ENCODE measurements at places on chromosomes 2 and 18.

DNA sequence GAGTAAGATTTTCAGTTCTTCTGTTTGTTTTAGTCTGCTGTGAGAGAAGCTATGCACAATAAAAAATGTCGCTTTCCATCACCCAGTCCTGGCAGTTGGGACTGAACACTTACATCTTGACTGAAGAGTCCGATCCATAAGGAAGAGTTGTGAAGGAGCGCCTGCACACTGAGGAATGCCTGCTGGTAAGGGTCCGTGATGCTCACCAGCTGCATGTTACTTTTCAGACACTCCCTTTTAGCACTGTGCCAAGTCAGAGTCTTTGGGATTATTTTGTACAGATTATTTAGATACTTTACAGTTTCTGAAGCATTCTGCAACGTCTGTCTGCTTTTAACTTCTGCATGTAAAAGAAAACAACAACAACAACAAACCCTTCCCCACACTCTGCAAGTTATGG is 42.6 kb upstream of the CD302 start:
- no peak for DNase-seq

- DNase-seq: no peak
These were observed 88.0 kb upstream of the RAB27B start for GRCh38 chr18:54740136-54740846.

DNA sequence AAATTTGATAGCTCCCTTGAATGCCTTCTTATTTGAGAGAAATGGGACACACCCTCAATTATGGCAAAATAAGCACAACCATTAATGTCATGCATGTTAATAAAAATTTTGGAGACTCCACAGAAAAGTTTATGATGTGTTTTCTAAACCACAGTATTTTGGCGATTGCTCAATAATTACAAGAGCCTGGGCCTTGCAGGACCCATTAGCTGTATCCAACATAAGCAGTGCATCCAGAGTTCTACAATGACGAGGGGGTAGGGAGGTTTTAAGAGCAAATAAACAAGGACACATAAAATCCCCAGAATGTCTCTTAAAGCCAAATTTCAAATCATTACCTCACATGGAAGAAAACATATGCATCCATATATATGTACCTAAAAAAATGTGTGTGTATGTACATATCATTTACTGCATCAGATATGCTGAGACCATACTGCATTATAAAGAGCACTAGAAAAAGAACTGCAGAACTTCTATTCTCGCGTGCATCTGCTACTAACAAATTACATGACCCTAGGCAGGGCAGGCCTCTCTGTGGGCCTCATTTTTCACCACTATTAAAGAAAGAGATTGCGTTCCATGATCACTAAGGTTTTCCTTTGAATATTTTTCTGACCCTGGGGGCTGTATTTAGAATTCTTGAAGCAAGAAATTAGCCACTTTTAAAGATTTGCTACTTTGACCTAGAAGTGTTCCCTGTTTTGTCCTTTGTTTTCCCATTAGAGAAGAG is 38.0 kb downstream of the CMPK2 start:
- no peak for DNase-seq

GRCh38 chr2:230321031-230321430 is 6.0 kb upstream of the SP140L start:
- DNase-seq: no peak

- no peak for DNase-seq
These were observed 444 bp upstream of the MMADHC start for GRCh38 chr2:149587950-149588487.

- no peak for DNase-seq
These were observed 178.1 kb downstream of the MIB1 start for GRCh38 chr18:21918693-21919092.

DNA sequence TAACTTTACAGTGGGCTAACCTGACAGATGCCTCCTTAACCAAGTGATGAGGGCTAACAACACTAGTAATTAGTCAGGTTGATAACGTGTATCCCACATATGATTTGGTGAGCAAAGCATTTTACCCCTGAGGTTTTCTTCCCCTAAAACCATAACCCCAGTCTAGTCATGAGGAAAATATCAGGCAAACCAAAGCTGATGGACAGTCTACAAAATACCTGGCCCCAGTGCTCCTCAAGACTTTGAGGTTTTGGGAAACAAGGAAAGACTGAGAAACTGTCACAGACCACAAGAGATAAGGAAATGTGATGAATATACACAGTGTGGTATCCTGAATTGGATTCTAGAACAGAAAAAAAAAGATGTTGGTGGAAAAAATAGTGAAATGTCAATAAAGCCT is 28.5 kb downstream of the MAP3K20 start:
- DNase-seq: no peak

DNA sequence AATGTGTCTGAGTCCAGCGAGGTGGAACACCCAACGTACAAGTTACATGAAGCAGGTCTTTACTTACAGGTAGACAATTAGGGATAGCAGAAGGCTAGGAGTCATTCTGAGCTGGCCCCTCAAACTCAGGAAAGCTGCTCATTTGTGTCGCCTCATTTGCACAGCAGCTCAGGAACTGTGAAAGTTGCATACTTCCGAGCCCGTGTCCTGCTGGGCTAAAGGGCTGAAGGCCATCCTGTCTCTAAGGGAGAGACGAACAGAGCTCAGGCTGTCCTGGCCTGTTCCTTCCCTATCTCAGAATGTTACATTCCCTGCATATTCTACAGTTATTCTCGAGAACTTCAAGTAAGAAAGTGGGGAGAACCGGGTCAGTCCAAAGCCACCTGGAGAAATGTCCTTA is 99.0 kb downstream of the FAM124B start:
- DNase-seq: no peak

- no peak for DNase-seq
These were observed 27.1 kb upstream of the TFPI start for GRCh38 chr2:187581125-187581896.

GRCh38 chr18:50947899-50948298 is 19.9 kb upstream of the ELAC1 start:
- DNase-seq: no peak

DNA sequence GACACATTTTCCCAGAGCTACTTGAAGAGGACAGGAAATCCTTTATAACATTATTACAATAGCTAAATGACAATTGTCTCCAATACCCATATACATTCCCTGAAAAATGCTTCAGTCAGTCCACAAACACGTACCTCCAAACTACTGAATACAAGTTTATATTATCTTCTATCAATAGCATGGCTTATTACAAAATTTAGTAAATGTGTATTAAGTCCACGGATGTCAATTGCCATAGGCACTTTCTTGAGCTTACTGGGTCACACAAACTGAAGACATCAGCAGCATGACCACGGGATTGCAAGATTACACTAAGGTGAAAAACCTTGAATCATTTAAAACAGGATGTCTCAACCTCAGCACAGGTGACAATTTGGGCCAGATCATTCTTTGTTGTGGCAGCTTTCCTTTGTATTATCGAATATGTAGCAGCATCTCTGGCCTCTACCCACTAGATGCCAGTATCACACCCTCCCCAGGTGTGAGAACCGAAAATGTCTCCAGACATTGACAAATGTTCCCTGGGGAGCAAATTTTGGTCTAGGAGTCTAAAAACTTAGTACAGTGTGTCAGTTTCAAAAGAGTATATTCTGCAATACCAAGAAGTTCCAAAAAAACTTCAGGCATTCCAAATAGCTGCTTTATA is 1.4 kb downstream of the MBD2 start:
- no peak for DNase-seq

DNA sequence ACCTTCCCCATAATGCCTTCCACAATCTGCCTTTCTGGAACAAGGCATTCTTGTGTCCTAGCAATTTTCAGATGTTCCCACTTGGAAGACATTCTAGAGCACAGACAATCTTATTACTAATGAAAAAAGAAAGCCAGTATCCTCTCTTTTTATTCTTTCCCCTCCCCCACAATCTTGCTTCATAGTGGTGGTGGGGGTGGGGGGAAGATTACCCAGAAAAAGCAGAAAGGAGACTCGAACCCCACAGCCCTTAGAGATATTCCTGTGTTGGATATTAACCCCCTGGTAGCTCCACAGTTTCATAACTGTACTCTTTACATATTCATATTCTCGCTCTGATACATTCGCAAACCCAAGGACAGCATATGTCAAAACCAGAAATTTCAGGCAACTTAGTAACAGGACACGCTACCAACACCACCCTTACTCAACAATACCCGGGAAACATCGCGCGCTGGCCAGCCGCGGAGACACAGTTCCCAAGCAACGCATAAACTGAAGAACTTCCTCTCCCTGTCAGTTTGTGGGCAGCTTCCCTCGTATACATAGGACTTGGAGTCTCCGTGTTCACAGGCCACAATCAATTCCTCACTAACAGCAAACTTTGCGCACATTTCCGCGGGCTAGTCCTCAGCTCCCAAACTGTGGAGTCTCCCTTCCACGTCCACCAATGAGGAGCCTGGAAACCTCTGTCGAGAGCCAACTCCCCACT is 793 bp downstream of the NR4A2 start:
- DNase-seq: no peak

GRCh38 chr2:55715626-55716025 is 22.0 kb upstream of the PNPT1 start:
- no peak for DNase-seq

DNA sequence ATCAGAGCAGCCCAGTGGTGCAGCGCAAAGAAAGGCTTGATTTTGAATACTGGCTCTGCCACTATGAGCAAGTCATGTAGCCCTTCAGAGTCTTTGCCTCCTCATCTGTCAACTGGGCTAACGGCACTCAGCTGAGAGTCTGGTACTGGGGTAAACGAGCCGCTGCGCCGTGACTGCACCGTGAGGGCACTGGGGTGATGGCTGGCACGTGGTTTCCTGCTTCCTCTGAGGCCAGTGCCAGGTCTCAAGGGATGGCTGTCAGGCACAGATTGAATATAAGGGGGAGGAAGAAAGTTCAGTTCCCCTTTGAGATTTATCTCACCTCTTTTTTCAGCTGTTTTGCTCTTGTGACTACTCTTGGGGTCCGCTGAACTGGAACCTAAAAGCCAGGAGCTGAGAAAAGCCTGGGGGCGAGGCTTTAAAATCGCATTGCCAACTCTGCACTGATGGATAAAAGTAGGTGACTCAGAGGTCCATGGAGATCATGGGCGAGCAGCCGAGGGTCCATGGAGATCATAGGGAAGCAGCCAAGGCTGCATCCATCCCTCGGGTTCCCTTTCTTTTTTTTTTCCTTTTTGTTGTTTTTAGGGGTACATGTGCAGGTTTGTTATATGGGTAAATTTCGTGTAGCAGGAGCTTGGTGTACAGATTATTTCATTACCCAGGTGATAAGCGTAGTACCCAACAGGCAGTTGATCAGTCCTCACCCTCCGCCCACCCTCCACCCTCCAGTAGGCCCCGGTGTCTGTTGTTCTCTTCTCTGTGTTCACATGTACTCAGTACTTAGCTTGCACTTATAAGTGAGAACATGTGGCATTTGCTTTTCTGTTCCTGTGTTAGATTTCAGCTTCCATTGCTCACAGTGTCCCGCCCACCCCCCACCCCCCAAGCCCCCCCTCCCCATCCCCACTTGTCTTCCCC is 114.3 kb downstream of the SPP2 start:
- no peak for DNase-seq

GRCh38 chr2:241852116-241852980 is 6.3 kb downstream of the PDCD1 start:
- DNase-seq: no peak

DNA sequence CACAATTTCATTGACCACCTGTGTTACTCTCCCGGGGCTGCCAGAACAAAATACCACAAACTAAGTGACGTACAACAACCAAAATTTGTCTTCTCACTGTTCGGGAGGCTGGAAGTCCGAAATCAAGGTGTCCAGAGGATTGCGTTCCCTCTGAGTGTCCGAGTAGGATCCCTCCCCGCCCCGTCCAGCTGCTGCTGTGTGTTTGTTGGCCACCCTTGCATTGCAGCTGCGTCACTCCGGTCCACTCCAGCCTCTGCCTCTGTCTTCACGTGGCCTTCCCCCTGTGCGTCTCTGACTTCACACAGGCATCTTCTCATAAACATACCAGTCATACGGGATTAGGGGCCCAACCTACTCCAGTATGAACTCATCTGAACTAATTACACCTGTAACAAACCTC is 251.8 kb upstream of the SMIM21 start:
- no peak for DNase-seq

- no peak for DNase-seq
These were observed 115.4 kb upstream of the PKDCC start for GRCh38 chr2:41932241-41933045.

GRCh38 chr2:37084797-37085196 is 479 bp downstream of the GPATCH11 start:
- no peak for DNase-seq

GRCh38 chr2:42917425-42917927 is 125.1 kb upstream of the HAAO start:
- no peak for DNase-seq

DNA sequence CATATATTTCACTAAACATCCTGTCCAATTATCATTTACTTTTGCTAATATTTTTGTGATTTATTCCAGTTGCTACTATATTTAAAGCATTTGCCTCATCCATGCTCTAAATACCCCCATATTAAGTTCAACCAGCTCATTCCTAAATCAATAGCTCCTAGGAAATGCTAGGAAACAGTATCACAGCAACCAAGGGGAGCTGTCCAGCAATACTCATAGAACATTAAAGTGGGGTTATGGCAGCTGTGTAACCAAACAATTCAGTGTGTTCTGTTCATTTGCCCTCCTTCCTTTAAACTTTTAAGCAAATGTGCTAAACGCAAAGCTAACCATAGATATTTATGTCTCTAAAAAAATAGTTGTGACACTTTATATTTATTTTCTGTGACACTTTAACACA is 41.1 kb downstream of the ACVR1C start:
- DNase-seq: no peak

- no peak for DNase-seq
These were observed 7.0 kb upstream of the ALPK2 start for GRCh38 chr18:58635891-58636290.

- no peak for DNase-seq
These were observed 945.0 kb downstream of the SLC4A3 start for GRCh38 chr2:220572385-220572784.

DNA sequence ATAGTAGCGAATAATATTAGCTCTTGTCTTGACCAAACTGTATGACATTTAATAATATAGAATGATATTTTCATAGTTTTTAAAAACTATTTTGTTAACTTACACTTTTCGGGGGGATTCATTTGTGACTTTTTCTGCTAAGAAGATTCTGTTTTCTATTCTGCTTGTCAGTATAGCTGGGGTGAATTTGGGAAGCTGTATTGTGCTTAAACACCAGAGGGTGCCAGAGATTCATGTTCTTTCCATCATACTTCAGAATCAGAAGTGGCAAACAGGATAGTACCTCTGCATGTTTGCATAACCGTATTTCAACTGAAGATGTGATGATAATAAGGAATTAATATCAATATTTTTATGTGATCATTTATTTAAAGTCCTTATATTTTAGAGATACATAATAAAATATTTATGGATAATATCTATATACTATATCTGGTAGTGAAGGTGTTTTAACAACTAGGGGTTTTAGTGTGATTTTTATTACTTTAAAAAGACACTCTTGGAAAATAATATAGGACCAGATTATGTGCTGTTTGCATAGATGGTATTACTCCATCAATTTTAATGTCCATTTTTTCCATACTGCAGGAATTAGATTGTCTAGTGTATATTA is 81.0 kb downstream of the TAF4B start:
- no peak for DNase-seq

GRCh38 chr2:6771634-6772611 is 93.8 kb downstream of the CMPK2 start:
- no peak for DNase-seq
